Thoracic aorta (tissue), 2 donors: ENCODE measurements at places on chromosomes 2 and 18.

DNA sequence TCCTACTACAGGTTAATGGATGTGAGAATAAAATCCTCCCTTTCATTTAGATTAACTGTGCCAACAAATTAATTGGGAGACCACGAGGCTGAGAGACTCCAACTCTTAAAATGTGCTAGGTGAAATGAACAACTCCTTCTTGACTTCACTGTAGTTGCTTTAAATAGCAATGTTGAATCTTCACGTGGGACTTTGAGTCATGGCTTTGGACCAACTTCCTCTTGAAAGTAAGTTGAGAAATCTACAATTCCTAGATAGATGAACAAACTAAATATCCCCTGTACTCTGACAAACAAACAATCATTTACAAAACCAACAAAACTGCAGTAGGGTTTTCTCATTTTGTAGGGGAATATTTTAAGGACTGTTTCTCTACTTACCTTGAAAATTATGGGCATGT is 291.9 kb upstream of the SPRED2 start:
- no peak for DNase-seq

GRCh38 chr2:160277151-160277550 is 77.1 kb upstream of the ITGB6 start:
- DNase-seq: no peak

GRCh38 chr2:23926290-23926749 is 603 bp downstream of the ATAD2B start:
- peak; percentile 2 for DNase-seq

- DNase-seq: no peak
These were observed 50.2 kb upstream of the SLC66A3 start for GRCh38 chr2:11104794-11105660.

DNA sequence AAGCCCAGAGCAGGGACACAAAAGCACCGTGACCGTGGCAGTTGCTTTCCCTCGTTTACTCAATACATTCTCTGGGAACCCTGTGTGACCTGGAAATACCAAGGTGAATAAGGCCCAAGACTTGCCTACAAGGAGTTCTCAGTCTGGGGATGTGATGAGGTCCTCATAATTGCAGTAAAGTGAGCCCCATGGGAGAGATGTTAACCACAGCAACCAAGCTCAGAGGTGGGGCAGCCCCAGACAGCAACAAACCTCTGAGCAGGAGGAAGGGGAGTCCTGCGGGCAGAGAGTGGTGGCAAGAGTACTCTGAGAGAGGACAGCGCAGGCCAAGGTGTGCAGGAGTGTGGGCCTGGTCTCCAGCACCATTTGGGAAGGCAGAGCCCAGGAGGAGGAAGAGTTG is 91.6 kb downstream of the TTC32 start:
- no peak for DNase-seq

- no peak for DNase-seq
These were observed 54.2 kb downstream of the IMPA2 start for GRCh38 chr18:12035481-12035880.

GRCh38 chr2:30758191-30758651 is 49.0 kb downstream of the CAPN13 start:
- DNase-seq: no peak

DNA sequence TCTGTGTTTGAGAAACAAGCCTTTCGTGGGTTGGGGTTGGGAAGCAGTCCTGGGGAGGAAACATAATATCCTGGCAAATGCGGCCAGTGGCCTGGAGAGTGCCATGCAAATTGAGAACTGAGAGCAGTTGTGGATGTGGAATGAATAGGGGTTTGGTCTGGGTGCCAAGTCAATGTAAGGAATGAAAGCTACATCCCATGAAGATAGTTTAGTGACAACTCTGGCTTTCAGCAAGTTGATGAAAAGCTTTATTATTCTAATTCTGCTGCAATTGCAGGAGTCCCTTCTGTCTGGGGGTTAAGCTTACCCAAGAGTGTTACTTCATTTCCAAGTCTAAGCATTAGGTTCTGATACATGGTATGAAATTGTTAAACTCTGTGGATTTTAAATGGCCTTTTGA is 771.6 kb downstream of the DPP10 start:
- no peak for DNase-seq

GRCh38 chr2:150889141-150889540 is 372.5 kb downstream of the RBM43 start:
- no peak for DNase-seq

- no peak for DNase-seq
These were observed 118.6 kb downstream of the DYSF start for GRCh38 chr2:71571945-71572344.

DNA sequence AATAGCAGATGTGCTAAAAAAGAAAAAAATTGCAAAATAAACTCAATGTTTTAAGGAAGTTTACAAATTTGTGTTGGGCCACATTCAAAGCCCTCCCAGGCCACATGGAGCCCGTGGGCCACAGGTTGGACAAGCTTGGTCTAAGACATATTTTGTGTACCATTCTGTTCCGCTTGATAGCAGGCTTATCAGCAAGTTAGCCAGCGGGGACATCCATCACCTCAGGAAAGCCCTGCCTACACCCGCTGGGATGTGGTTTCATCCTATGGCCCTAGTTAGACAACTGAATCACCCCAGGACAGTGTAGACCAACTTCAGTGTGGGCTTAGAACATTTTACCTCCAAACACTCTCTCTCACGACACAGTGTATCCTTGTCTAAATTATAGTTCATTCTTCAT is 32.6 kb downstream of the CD8B2 start:
- no peak for DNase-seq

DNA sequence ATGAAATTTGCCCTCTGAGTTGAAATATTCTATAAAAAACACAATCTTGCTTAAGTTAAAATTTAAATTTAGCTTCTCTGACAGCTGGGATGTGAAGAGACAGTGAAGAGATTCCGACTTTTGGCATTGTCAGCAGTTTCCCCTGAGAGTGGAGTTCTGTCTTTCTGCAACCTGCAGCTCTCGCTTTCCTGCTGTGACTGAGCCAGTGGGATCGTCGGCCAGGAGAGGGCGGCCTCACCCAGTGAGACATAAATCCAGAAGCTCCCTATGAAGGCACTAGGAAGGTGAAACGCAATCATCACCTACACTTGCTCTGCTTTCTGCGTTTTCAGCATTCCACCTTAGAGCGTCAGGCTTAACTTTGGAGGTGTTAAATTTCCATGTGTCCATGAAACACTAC is 75.4 kb upstream of the HNMT start:
- no peak for DNase-seq

- no peak for DNase-seq
These were observed 15.0 kb upstream of the SERPINB3 start for GRCh38 chr18:63676526-63677323.

DNA sequence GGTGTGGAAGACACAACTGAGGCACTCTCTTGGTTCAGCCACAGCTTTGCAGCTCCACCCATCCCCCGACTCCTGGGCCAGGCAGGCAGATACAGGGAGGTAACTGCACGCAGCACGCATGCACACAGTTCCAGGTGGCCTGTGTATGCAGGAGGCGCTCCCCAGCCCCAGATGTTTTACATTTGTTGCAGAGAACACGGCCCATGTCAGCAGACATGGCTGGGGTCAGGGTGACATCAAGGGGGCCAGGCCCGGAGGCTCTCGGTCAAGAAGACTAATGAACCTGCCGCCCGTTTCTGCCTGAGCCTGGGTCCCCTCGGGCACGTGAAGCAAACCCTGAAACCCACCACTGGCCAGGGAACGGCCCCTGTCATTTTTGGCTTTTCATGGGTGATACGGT is 57.3 kb downstream of the TWIST2 start:
- no peak for DNase-seq

- no peak for DNase-seq
These were observed 241.0 kb downstream of the FSIP2 start for GRCh38 chr2:185979546-185980071.

DNA sequence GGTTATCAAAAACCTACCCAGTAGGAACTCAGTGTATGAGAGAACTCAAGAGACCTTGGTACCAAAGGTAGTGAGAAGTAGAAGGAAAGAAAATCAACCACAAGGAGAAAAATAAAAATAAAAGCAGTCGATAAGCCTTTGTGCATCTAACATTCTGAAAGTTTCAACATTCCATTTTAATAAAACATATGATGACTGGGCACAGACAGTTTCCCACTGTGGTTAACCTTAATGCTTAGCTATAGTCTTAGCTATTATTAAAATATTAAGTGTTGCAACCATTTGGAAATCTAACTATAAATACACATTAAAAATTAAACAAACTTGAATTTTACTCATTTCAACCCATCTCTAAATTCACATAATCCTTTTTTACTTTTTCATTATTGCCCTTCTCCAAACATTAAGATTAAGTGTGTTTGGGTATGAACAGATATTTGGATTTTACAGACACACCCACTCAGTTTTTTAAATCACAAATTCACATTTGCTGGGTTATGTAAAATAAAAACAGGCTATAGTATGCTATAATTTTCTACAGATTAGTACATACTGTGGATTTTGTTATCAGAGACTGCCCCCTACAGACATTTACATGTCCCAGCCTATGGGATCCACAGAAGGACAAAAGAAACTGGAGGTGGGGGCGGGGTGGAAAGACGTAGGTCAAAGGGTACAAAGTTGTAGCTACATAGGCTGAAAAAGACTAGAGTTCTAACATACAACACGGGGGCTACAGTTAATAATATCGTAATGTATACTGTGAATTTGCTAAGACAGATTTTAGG is 32.8 kb downstream of the SRBD1 start:
- no peak for DNase-seq

DNA sequence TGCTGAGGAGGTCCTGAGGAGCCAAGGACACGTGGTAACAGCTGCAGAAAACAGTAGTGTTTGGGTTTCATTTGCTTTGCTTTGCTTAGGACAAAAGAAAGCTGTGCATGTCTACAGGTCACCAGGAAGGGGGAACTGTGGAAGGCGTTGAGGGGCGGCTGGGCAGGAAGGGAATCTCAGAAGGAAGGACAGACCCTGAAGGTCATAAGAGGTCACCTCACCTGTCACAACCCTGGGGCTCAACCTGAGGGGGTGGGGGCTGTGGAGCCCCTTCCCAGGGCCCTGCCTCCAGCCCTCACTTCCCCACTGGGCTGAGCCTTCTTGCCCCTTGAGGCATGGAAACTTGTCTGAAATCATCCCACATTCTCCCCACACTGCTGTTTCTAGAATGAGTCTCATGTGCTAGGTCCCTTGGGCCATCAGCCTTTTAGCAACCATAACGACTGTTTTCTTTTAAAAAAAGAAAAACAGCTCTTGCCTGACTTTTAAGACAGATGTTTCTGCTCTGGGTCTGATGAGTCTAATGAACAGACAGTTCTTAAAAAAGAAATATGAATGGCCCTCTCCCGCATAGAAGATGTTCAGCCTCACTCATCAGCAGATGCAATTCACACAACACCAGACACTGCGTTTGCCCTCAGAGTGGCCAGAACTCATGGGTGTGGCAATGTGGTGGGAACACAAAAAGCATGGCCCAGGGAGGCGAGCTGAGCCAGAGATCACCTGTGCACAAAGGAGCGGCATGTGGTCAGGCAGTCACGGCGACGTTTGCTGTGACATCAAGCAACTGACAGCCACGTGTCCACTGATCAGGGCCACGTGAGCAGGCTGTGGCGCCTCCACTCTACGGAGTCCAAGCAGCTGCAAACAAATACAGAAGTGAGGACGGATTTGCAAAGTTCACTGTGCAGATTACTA is 84.0 kb downstream of the SEPTIN10 start:
- no peak for DNase-seq

DNA sequence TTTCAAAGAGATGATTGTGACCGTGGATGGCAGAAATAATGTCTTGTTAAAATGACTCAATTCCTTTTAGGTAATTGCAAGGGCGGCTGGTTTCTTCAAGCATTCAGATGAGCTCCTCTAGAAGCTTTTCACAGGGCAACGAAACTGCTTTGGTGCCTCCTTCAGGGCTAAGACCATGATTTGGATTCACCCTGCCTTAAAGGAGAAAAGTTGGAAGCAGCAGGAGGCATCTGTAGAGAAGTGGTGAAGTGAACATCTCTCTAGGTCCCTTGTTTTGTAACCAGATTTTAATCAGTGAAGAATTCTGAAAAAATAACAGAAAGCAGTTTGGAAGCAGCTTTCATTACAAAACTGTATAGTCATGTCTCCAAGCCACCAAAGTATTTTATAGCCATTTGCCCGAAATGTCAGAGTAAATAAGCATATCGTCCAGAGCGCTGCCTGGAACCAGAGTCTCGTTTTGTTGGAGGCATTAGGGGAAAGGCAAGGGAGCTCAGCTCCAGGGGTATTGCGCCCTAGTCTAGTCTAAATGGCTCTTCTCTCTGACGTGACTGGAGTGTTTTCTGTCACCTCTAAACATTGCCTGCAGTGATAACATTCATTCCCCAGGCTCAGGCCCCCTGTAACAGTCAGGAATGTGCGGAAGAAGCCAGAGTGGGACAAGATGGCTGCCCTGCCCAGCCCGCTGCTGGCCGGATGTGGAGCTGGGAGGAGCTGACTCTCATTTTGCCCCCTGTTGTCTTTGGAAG is 57.8 kb upstream of the ITGB6 start:
- no peak for DNase-seq

GRCh38 chr18:45237343-45238098 is 377.8 kb upstream of the SLC14A2 start:
- no peak for DNase-seq

DNA sequence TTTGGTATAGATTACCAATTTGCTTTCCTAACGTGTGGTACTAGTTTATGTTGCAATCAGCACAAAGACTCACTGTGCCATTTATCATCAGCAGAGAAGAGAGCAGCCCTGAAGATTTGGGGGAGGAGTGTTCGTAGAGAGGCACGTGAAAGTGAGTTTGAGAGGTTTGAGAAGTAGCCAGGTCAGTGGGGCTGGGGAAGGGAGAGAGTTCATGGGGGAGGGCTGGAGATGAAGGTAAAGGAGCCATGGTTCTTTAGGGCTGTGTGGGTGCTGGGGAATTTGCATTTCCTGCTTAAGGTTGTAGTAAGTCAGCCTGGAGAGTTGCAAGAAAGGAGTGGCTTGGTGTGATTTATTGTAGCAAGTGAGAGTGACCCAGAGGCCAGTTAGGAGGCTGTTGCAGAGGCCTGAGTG is 172.1 kb downstream of the NEDD4L start:
- DNase-seq: no peak

GRCh38 chr2:26639685-26640243 is 1.4 kb downstream of the CIB4 start:
- DNase-seq: no peak

DNA sequence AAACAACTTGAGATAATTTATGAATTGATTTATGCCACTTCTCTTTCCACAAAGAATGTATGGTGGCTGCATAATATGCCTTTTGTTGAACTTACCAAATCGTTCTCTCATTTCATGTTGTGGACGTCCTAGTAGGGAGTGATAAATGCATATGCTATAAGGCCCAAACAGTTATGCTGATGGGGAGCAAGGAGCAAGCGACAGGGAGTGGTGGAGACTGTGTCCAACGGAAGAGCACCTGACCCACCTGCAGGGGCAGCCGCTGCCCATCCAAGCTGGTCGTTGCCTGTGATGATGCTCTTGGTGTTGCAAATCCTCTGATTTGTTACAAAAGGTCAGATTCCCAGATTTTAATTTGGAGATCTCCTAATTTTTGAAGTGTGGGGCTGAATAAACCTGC is 31.0 kb upstream of the MGAT4A start:
- DNase-seq: no peak

GRCh38 chr2:219455581-219455980 is 20.9 kb downstream of the SPEG start:
- no peak for DNase-seq

- no peak for DNase-seq
These were observed 296.7 kb upstream of the KCNH7 start for GRCh38 chr2:163135256-163135655.
